ENCODE measurements at places on chromosomes 1 and 21.

DNA sequence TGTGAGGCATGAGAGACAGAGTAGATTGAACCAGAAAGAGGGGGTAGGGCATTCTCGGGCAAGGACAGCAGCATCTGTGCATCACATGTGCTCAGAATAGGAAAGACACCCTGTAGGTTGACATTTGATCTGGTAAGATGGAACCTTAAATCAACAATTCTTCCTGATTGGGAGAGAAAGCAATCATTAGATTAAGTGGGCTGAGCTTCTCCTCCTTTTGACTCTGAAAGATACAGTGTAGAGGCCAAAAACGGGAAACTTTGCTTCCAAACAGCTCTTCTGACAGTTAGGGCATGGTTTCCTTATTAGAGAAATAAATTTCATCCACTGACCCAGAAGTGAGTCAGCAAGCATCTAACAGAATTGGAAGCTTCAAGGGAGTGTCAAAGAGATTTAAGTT, 9.7 kb downstream of the KIF14 start:
- DNase-seq, result no peak

- DNase-seq, result no peak
Measured at GRCh38 chr21:45256021-45256911, 31.4 kb downstream of the POFUT2 start.

- DNase-seq, result no peak
Measured at GRCh38 chr1:241722947-241723346, 70.9 kb downstream of the WDR64 start.

- DNase-seq, result no peak
Measured at GRCh38 chr1:243851765-243852164, 1.7 kb upstream of the AKT3 start.

- DNase-seq, result no peak
Measured at GRCh38 chr1:31051611-31052010, 13.9 kb downstream of the PUM1 start.

DNA sequence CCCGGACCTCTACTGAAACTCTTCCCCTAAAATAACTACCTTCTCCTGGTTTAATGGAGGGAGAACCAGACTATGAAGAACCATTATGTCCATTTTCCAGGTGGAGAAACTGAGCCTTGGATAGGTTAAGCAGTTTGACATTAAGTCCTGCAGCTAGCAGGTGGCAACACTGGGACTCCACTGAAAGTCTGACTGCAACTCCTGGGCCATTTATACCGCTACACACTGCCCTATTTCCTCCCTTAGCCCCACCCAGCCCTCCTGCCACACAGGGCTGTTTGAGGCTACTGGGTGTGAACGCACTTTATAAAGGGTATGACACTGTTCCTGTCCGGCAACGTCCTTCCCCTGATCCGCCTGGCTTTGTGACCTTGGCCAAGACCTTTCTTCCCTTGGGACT, 511 bp upstream of the INPP5B start:
- no peak for DNase-seq

DNA sequence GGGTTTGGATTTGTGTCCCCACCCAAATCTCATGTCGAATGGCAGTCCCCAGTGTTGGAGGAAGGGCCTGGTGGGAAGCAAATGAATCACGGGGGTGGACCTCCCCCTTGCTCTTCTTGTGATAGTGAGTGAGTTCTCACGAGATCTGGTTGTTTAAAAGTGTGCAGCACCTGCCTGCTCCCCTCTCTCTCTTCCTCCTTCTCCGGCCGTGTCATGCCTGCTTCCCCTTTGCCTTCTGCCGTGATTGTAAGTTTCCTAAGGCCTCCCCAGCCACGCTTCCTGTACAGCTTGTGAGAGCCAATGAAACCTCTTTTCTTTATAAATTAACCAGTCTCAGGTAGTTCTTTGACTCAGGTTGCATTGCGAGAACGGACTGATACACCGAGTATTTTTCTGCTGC, 15.9 kb downstream of the CLDN14 start:
- no peak for DNase-seq

- no peak for DNase-seq
Measured at GRCh38 chr1:1237874-1238701, 6.1 kb downstream of the B3GALT6 start.
